Effector CD8-positive, alpha-beta T cell (primary cell): ENCODE measurements at places on chromosomes 6 and 20.

DNA sequence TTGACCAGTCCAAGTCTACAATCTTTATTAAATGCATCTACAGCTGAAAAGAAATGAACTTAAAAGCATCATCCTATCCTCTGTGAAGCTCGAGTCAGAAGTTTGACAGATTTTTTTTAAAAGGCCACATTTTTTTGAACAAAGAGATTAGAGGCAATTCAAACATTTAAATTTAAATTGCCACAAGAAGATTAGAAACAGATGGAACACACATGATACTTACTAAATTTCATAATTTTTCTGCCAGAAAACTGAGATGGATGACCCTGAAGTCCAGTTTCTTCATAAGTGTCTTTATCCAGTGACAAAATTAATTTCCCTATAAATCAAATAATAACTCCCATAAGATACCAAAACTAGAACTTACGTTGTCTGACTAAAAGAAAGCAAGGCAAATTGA is 4.3 kb downstream of the RPP40 start:
- no peak for DNase-seq

DNA sequence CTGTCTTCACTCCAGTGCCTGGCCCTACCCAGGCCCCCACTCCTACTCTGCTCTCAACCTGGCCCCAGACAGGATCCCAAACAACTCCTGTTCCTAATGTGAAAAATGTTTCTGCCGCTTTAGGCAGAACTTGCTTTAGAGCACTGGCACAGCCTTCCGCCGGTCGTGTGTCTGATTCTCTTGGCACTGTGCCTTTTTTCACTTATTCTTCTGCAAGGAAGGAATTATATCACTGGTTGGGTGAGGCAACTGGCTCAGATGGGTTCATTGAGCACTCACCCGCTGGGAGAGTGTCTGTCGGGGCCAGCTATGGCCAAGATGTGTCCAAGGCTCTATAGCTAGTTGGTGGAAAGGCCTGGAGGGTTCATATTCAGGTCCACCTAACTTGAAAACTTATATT is 33.6 kb upstream of the HLA-A start:
- DNase-seq: no peak

GRCh38 chr20:36666181-36666740 is 20.3 kb upstream of the SLA2 start:
- no peak for DNase-seq

- no peak for DNase-seq
Observed at GRCh38 chr6:37316071-37316470, 37.7 kb upstream of the RNF8 start.

GRCh38 chr6:154229786-154230185 is 126.8 kb downstream of the IPCEF1 start:
- no peak for DNase-seq

DNA sequence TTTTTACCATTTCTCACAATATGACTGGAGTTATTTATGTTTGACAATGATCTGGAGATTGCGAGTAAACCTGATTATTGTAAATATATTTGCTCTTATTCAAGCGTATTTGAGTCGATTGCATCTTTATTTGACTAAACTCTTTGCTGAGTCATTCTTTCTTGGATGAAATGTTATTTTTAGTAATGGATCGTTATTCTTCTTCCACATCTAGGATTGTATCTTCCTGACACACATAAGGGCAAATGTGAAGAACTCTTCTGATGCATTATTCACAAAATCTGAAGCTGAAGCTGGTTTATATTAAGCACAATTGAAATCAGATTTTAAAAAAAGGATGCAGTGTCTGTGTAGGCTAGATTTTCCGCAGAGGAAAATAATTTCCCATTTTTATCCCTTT is 68.2 kb downstream of the SEL1L2 start:
- DNase-seq: no peak

- DNase-seq: no peak
Observed at GRCh38 chr6:112357791-112358190, 10.7 kb downstream of the RFPL4B start.

GRCh38 chr6:3432416-3432815 is 24.4 kb downstream of the SLC22A23 start:
- no peak for DNase-seq

DNA sequence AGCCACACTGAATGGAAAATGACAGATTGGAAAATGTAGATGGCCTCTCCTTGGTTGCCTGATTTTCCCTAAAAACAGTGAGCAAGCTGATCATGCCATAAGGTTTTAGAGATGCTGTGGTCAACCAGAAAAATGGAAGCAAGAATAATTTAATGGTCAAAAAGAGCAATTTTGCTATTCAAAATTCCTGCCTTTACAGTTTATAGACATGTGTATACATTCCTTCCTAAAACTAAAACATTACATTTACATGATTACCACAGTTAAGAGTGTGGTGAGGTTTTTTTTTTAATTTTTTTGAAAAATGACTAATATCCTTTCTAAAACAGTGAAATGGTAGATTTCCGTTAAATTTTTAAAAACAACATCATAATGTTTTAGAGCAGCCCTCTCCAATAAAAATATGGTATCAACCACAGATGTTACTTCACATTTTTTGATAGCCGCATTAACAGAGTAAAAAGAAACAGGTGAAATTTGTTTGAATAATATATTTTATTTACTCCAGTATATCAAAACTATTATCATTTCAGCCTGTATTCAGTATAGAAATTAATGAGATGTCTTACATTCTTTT is 407.0 kb upstream of the SOX4 start:
- DNase-seq: no peak

- no peak for DNase-seq
Observed at GRCh38 chr20:51159303-51159702, 136.4 kb upstream of the KCNG1 start.

GRCh38 chr6:31528821-31529328 is at the start of gene MCCD1:
TSS of gene MCCD1 (plus strand) at chr6:31528962. CDS start at chr6:31529015, 53 bp downstream.
- DNase-seq: no peak

DNA sequence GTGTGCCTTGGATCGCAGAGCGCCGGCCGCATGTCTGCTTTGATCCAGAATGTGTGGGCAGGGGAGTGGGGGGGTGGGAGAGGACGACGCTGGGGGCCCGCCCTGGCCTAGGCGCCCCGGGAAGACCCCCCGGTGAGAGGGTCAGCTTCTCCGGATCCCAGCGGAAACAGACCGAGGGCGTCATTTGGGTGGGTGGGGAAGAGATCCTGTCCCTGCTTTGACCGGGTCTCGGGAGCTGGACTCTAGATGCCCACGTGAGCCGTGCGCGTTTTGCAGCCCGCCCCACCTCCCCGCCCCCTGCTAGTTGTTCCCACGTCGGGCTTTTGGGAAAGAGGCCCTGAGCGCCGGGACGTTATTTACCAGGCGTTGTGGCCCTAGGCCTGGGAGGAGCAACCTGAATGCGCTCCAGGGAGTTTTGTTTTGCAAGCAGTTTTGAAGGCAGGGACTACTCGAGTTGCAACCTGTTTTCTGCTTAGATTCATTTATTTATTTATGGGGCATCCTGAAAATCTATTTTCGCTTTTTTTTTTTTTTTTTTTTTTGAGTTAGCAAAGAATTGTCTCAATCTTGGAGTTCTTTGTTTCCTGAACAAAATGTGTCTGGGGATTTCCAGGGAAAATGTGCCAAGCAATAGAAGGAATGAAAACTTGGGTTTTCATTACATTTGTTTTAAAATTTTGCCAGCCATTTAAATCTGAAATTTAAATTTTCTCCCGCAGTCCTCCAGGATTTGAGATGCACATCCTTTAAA is 1.6 kb downstream of the DSP start:
- no peak for DNase-seq

DNA sequence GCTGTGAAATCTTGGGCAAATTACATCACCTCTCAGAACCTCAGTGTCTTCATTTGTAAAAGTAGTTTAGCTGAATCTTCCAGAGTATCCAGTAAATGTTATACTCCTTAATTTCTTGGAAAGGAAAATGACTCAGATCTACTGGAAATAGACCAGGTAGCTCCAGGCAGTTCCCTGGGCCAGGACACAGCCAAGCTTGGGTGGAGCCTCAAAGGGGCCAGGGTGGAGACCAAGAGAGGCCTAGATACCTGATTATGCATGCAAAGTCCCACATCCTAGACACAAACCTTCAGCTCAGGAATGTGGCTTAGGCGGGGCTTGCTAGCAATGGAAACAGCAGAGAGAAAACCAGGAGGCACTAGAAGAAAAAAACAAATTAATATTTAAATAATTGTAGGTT is 272.8 kb downstream of the MAFB start:
- no peak for DNase-seq

DNA sequence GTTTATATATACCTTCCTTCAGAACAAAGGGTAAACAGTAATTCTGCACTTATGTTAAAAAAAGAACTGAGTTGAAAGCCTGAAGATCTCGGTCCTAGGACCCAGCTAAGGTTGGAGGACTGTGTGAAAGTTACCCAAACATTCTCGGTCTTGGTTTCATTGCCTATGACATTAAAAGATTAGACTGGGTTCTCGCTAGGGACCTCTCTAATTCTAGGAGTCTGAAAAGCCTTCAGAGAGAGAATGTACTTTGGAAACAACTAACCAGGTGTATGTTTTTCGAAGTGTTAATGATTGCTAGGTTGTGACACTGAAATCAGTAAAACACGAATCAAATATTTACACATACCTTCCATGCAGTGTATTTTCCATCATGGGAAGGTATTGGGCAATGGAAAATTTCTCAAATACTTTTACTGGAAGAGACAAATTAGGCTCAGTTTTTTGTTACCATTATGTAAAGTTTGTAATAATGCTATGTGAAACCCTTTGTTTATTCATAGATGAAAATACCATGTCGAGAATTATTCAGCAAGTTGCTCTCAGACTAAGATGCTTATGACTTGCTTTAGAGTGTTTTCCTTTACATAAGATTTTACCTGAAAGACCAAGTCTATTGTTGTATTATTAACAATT is 113.7 kb upstream of the LOC128125822 start:
- DNase-seq: no peak

DNA sequence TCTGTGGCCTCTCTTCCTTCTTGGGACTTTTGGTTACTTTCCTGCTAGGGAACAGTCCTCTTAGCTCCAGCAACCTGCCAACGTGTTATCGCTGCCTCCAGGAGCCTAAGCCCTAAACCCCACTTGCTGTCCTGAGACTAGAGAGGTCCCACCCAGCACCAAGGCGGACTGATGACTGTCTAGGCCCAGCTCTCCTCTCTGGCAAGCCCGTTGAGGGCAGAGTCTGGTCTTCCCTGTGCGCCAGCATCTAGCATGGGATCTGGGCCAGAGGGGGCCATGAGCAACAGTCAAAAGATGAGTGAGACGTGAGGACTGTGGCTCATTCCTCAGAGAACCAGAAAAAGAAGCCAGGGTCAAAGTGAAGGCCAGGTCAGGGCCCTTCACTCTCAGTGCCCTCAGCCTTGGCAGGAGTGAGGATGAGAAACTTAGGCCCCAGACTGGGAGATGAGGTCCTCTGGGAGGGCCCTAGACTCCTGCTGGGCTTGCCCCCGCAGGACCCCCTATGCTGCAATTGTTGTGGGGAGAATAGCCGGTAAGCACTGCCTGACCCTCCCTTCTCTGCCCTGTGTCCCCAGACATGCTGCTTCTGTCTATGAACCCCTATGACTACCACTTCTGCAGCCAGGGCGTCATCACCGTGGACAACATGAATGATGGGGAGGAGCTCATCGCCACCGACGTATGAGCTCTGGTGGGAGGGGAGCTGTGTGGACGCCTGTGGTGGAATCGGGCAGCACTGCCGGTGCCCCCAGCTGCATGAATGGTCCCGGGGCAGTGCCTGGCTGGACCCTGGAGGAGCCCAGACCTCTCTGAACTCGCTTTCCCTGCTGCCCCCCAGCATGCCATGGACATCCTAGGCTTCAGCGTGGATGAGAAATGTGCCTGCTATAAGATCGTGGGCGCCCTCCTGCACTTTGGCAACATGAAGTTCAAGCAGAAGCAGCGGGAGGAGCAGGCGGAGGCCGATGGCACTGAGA is 30.9 kb downstream of the MYH7B start:
- DNase-seq: no peak

DNA sequence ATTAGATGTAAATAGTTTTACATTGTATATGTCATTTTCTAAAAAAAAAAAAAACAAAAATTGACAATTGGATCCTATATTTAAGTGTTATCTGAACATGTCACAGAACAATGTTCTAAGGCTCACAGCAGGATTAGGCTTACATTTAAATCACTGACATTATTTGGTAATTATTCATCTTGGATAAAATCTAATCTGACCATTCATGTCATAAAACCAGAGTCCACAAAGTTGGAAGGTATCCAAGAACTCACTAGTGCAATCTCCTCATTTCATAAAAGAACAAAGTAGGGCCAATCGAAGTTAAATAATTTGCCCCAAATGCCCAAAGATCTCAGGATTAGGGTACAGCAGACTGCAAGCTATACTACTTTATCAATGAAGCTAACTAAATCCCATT is 73.0 kb downstream of the PDSS2 start:
- DNase-seq: no peak

GRCh38 chr6:162917506-162917905 is 189.7 kb downstream of the PACRG start:
- no peak for DNase-seq

GRCh38 chr20:24909861-24910260 is 39.2 kb upstream of the CST7 start:
- no peak for DNase-seq

DNA sequence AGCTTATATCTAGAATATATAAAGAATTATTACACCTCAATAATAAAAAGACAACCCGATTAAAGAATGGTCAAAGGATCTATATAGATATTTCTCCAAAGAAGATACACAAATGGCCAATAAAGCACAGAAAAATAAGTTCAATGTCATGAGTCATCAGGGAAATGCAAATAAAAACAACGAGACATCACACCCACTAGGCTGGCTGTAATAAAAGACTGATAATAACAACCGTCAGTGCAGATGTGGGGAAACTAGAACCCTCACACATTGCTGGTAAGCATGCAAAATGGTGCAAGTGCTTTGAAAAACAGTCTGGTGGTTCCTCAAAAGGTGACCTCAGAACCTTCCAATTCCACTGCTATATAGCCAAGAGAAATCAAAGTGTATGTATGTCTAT is 33.0 kb downstream of the TBX18 start:
- no peak for DNase-seq

- DNase-seq: no peak
Observed at GRCh38 chr20:20915844-20916243, 190.3 kb downstream of the LINC00237 start.

DNA sequence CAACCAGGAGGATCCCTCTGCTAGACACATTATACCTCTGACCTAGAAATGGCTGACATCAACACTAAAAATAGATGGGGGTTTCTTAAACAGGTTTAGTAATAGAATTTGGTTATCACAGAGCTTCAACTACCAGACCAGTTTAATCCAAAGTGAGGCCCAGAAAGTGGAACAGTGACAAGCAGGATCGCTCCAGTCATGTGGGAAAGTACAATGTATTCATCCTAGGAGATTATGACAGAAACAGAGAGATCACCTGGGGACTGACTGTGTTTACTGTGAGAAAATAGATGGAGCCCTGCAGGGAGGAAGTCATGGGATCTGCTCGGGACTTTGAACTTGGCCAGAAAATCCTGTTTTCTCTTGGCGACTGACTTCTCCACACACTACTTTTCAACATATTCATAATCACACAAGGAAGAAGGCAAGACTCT is 238.7 kb upstream of the SOX4 start:
- no peak for DNase-seq

GRCh38 chr6:133128191-133128590 is 113.0 kb upstream of the EYA4 start:
- DNase-seq: no peak
